ENCODE measurements at places on chromosomes 5 and 9. TPM values are rescaled to one million over a fixed set of nuclear protein-coding genes. Genes with fewer than 3 reads are reported as not detected.
A peak's percentile ranks its signal among the peaks of the same experiment; 100 is the strongest.

ADAMTS6 gene
- total RNA-seq, result 1.9 TPM

DNA sequence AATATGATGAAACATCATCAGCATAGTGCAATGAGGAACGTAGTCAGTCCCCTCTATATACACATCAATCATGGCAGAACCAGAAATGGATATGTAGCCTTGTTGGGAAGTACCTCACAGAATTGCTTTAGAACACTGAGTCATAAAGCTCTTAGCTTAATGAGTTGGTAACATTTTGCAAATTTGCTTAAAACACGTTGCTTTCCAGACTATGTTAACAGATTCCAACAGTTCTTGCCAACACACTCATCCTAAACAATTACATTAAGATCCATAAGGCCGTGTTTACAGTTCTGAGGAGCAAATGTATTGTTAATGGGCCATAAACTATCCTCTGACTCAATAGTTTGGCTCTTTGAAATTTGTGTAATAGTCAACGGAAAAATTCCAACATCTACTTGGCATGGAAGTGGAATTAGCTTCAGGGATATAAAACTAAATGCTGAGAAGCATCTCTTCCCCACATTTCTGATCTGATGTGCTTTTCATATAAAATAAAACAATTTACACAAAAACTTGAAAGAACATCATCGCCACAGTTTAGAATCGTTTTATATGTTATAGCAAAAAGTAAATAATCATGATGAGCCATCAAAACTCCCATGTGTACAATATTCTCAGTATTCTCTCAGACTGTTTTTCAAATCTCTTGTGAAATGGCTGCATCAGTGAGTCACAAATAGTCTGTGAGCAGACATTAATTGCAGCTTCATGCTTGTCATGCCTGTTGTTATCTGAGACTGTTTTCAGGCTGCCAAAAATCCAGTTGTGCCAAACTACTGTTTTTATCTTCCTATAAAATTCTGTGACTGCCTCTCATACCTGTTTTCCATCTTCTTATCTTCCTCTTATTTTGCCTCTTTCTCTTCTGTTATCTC lies 291.9 kb downstream of the COX7C start:
- no peak for DNase-seq

SCGB3A2 gene
- not detected for total RNA-seq

DNA sequence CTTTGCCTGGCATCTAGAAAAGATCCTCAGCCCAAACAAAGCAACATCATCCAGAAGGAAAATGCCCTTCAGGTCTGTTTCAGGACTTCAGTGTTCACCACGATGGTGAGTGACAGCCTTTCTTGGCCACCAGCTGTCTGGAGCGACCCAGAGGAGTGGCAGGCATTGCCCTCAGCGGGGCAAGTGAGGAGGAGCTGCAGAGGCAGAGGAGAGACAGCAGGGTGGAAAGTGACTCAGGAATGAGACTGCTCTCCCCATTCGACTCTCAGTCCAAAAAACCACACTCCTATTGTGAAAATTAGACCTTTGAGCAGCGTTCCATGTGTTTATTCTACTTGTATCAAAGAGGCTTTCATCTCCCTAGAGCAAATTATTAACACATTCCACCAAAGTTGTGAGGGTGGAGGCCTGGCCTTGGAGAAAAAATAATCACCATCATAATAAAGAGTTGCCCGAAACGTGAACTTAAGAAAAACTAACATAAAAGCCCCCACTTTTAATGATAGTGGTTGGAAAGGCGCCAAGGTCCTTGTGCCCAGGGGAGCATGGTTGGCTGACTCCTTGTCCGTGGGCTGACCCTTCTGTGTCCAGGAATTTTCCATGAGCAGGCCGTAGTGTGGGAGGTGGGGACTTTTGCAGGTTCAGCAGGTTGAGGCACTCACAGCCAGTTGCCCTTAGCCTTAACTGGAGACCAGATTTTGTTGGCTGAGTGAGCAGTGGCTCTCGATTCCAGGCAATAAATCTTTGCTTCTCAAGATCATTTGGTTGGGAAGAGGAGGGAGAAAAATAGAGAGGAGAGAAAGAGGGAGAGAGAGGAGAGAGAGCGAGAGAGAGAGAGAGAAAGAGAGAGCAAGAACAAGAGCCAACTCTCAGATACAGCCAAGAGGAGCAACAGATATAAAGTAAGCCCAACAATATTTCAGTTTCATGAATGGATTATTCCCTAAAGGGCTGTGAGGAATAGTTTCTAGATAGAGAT lies 125.9 kb upstream of the ANKRD55 start:
- DNase-seq, result no peak

- DNase-seq, result no peak
Measured at GRCh38 chr9:82829818-82830217, 233.1 kb downstream of the RASEF start.

DNA sequence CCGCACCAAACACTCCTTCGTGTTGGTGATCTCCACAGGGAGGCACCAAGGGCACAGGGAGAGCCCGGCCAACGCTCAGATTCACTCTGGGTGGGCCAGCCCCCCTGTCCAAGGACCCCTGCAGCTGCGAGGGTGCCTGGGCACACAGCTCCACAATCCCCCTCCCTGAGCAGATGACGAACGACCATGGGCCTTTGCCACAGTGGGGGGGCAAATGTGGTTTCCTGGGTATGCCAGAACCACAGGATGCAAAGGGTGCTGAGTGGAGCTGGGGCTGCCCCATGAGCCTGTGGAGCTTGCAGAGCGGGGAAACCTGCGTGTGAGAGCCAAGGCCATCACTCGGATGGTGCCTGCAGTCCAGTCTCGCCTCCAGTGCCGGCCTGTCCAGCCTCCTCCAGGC lies 31.0 kb downstream of the LPCAT1 start:
- peak; percentile 70 for DNase-seq

DNA sequence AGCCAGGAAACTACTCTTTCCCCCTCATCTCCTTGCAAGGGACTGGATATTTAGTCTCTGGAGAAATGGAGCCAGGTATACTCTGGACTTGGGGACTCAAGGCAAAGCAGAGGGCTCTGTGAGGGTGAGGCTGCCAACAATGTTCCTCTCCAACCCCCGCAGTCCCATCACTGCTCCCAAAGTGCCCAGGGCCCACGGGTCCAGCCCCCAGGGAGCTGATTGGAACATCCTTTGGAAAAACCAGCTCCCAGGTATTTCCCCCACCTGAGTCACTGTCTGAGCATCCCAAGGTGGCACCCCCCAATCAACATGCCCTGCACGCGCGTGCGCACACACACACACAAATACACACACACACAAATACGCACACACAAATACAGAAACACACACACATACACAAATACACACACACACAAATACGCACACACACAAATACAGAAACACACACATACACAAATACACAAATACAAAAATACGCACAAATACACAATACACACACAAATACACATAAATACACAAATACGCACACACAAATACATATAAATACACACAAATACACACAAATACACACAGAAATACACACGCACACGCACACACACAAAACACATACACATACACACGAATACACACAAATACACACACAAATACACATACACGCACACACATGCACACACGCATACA lies 137.4 kb downstream of the DAB2IP start:
- DNase-seq, result no peak

DNA sequence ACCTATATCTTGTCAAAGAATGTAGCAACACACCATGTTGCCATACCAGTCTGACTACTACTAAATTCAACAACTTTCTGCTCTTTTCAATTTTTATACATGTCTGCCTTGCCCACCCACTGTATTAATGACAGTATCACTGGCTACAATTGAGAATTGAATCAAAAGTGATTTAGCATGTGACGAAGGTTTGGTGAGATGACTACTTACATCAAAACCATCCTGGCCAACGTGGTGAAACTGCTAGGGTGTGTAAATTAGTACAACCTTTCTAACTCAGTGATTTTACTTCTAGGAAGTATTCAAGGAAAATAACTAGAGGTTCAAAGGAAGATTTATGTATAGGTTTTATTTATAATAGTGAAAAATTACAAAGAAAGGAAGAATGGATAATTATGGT lies 109.8 kb downstream of the UNC13B start:
- peak; percentile 15 for DNase-seq

- no peak for DNase-seq
Measured at GRCh38 chr5:124180875-124181461, 565.5 kb downstream of the ZNF608 start.

DNA sequence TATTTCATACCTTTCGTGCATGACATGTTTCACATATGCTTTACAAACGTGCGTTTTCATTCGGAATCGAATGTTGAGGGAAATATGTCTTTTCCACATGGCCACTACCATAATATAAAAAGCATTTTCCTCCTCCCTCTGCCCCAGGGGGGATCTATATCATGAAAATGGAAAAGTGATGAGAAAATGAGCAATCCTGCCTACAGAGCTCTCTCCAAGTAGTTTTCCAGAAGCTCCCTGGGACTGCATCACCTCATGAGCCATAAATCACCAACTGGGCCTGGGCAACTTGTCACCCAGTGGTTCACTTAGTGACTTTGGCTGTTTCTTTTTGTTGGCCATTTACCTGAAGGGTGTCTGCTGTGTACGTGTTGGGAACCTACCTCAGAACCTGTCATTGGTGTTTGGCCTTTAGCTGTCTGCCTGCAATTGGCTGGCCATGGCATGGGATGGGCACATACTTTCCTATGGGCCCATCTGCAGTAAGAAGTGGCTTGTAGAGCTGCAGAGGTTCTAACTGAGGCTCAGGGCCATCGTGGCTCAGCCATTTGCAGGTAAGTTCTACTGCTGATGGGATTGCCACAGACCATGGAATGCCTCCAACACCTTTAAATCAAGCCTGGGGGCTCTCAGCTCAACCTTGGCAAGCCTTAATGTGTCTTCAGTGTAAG lies 9.5 kb upstream of the TIFAB start:
- no peak for DNase-seq

PCDHGC5 gene
- total RNA-seq, result not detected

- DNase-seq, result no peak
Measured at GRCh38 chr9:88523056-88523455, 11.9 kb upstream of the NXNL2 start.

DNA sequence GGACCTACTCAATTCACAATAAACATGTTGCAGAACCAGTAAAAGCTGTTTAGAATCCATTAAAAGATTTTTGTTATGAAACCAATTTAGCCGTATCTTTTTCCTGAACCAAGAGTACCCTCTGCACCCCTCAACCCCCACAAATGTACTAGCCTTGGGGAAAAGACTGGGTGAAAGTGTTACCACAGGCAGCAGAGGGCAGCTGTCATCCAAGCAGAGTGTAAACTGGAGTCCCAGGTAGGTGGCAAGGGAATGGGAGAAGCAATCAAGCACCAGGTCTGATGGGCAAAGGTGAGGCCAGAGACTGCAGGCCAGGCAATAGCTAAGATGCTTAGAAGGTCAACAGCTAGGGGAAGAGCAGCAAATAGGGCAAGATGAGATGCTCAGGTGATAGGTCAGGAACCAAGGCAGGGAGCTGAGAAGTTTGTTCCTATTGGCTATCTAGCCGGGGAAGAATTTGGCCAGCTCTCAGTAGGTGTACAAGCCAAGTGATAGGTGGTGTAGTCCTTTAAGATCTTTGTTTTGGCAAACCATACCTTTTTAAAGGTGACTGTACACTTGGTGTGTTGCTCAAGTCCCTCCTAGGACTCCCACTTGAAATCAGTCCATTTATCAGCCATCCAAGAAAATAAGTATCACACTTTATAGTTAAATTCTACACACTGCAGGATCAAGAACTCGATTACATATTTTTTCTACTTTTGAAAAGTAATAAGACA lies 77.8 kb upstream of the CCDC112 start:
- DNase-seq, result no peak

- DNase-seq, result no peak
Measured at GRCh38 chr9:84079994-84080393, 99.4 kb downstream of the RMI1 start.

SPINK6 gene
- total RNA-seq, result not detected

GRCh38 chr5:126641387-126641786 lies 40.6 kb downstream of the PHAX start:
- DNase-seq, result no peak

RGS7BP gene
- total RNA-seq, result not detected

DNA sequence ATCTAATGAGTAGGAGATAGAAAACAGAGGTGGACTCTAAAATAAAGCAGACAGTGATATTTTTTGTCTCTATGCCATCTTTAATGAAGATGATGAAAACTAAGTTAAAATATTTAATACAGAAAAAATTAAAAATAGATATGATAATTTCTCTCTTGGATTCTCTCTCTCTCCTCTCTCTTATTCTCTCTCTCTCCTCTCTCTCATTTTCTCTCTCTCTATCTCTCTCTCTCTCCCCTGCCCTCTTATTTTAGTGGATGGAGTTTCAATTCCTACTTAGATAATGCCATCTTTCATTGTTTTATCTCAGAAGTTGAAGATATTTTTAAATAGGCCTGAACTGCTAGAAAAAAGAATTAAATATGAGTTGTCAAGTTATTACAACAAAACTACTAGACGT lies 38.2 kb downstream of the ESM1 start:
- no peak for DNase-seq

GRCh38 chr5:126778675-126779403 lies 1.9 kb downstream of the LMNB1 start:
- DNase-seq, result no peak

DNA sequence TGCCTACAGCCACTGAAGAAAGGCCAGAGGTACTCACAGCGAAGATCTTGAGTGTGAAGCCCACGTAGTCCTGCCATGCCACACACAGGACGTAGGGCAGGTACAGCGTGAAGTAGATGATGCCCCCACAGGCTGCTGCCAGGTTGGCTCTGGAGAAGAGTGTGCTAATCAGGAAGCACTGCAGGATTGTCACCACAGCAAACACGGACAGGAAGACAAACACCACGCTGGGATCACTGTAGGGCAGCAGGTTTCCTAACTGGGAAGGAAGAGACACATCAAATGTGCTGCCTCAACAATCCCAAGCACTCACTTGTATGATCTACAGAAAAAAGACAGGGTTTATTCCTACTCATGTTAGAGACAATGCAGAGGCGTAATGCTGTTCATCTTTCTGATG lies 63.0 kb downstream of the NIPSNAP3B start:
- DNase-seq, result no peak

RNF183 gene
- not detected for total RNA-seq

SLC4A9 gene
- 0.36 TPM for total RNA-seq

DNA sequence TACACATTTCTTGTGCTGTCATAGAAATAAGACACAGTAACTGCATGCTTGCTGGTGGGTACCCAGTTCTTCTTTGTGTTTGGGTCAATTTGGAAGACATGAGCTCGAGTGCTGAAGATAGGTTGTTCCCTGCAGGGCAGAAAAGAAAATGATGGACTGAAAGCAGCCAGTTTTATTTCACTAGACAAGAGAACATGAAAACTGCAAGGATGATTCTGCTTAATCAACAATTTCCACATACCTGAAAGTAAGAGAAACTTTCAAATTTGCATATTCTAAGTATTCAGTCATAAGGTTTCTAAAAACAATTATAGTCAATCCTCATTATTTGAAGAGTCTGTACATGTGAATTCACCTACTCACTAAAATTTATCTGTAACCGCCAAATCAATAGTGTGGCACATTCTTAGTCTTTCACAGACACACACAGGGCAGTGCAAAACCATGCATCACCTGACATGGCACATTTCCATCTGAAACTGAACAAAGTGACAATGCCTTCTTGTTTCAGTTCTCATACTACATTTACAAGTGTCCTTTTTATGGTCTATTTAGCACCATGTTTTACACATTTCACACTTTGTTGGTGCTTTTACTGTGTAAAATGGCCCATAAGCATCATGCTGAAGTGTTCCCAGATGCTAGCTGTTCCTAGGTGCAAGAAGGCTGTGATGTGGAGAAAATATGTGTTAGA lies 56.9 kb downstream of the HOMER1 start:
- no peak for DNase-seq

- no peak for DNase-seq
Measured at GRCh38 chr5:153399595-153399994, 90.9 kb upstream of the GRIA1 start.

SLC28A3 gene
- 0.23 TPM for total RNA-seq

ALDH1A1 gene
- total RNA-seq, result not detected

GRCh38 chr9:88949425-88949824 lies 41.8 kb upstream of the S1PR3 start:
- DNase-seq, result no peak

SECISBP2 gene
- 40.4 TPM for total RNA-seq

Measured in activated CD8-positive, alpha-beta T cell treated with anti-CD3 and anti-CD28 coated beads for 36 hours (primary cell).